ENCODE measurements at places on chromosomes 2 and 18. TPM values are rescaled to one million over a fixed set of nuclear protein-coding genes. Genes with fewer than 3 reads are reported as not detected.
A peak's percentile ranks its signal among the peaks of the same experiment; 100 is the strongest.

DNA sequence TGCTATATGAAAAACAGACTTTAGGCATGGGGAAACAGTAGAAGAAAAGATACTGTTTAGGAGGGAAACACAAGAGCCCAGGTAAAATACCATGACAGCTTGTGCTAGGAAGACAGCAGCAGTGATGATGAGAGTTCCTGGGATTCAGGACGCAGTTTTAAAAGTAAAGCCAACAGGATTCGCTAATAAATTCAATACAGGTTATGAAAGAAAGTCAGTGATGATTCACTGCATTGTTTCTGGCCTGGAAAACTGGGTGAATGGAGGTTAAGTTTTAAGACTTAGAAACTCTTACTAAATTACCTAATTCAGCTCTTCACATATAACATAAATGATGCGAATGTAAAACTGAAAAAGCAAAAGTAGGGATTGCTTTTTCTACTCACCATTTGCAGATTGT, 27.9 kb upstream of the RNU4ATAC start:
- H3K4me3 ChIP-seq, result no peak overlapping the region
- no peaks in the 10 kb centered on the region for H3K36me3 ChIP-seq
- DNase-seq, result no peak
- no peaks in the 10 kb centered on the region for H3K27me3 ChIP-seq
- no peak overlapping the region for H3K27ac ChIP-seq

DNA sequence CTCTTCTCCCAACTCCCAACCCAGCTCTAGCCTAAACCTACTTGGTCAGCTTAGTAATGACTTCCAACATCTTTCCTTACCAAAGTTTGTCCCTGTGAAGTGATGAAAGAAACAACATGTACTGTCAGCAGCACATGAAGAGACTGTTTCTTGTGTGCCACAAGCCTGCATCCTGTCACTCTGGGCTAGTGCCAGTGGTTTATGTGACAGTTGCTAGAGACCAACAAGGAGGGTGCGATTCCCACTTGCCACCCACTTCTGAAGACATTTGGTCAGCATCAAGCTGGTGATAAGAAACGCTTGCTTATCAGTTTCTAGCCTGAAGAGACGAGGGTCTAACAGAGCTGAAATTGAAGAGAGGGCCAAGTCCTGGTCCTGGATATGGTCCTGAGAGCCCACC, 132.6 kb downstream of the COL4A4 start:
- no peaks in the 10 kb centered on the region for H3K4me1 ChIP-seq
- no peak overlapping the region for H3K27ac ChIP-seq
- H3K4me3 ChIP-seq, result no peak overlapping the region
- no peak for DNase-seq
- H3K27me3 ChIP-seq, result no peaks in the 10 kb centered on the region

DNA sequence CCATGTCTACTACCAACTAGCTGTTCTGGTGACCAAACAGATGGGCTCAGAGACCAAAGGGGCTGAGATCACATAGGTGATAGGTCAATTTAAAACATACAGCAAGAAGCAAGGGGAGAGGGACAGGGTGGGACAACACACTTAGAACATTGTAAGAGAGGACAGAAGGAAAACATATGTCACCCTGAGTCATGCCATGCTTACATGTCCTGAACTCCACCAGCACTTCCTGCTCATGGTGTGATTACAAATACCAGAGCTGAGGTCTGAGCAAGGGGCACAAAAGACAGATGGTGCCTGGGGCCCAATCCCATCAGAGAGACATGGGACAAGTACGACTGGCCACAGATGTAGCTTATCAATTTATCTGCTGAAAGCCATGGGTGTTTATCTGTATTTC, 28.7 kb upstream of the GALNT14 start:
- H3K36me3 ChIP-seq, result no peaks in the 10 kb centered on the region
- no peak overlapping the region for H3K27ac ChIP-seq
- no peaks in the 10 kb centered on the region for H3K4me1 ChIP-seq
- H3K27me3 ChIP-seq, result no peaks in the 10 kb centered on the region
- DNase-seq, result no peak

GRCh38 chr2:159904127-159904958, 106.3 kb upstream of the CD302 start:
- no peaks in the 10 kb centered on the region for H3K27me3 ChIP-seq
- peaks cover 15% of the 10 kb centered on the region for H3K4me1 ChIP-seq
- H3K4me3 ChIP-seq, result peak within 1 kb of the TSS; percentile 73
- peak; percentile 15 for DNase-seq
- H3K27ac ChIP-seq, result no peak within 1 kb of the TSS
- H3K36me3 ChIP-seq, result no peaks in the 10 kb centered on the region

DNA sequence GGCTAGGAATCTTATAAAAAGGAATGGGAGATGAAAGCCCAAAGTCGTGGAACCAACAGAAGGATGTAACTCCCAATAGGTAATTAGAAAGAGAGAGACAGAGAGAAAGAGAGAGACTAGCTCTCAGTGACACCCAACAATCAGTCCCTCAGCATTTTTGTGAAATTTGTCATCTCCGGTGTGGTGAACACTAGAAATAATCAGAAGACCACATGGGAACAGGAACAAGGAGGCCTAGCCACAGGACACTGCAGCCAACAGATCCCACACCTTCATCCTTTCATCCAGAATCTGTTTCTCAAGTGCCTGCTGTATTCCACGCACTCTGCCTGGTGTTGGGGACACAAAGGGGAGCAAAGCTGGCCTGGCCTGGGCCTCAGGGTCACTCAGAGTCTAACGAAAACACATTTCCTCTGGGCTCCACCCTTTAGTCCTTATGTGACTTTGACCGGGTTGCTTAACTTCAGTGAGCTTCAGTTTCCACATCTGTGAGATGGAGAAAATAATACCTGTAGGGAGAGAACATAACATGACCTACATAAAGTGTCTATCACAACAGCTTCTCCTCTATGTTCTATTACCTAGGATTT, 53.1 kb downstream of the EHD3 start:
- no peaks in the 10 kb centered on the region for H3K4me1 ChIP-seq
- no peaks in the 10 kb centered on the region for H3K27me3 ChIP-seq
- H3K27ac ChIP-seq, result no peak overlapping the region
- H3K36me3 ChIP-seq, result no peaks in the 10 kb centered on the region
- no peak overlapping the region for H3K4me3 ChIP-seq

DNA sequence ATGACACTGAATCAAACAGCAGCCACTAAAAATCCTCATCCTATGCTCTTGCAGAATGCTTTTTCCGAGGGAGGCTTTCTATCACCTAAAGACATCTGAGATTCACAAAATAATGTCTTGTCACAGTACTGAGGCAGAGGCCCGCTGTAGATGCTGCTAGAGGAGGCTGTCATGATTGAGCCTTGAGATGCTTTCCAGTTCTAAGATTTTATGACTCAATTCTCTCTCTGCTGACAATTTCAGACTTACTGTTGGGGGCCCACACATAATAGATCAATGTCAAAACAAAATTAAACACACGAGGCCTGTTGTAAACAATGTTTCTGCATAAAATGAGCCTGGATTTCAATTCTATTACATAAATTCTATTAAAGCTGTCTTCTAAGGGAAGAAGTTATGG, 132.7 kb upstream of the ARL4C start:
- no peaks in the 10 kb centered on the region for H3K36me3 ChIP-seq
- H3K27me3 ChIP-seq, result no peaks in the 10 kb centered on the region
- no peak overlapping the region for H3K4me3 ChIP-seq
- no peaks in the 10 kb centered on the region for H3K4me1 ChIP-seq
- no peak for DNase-seq

DNA sequence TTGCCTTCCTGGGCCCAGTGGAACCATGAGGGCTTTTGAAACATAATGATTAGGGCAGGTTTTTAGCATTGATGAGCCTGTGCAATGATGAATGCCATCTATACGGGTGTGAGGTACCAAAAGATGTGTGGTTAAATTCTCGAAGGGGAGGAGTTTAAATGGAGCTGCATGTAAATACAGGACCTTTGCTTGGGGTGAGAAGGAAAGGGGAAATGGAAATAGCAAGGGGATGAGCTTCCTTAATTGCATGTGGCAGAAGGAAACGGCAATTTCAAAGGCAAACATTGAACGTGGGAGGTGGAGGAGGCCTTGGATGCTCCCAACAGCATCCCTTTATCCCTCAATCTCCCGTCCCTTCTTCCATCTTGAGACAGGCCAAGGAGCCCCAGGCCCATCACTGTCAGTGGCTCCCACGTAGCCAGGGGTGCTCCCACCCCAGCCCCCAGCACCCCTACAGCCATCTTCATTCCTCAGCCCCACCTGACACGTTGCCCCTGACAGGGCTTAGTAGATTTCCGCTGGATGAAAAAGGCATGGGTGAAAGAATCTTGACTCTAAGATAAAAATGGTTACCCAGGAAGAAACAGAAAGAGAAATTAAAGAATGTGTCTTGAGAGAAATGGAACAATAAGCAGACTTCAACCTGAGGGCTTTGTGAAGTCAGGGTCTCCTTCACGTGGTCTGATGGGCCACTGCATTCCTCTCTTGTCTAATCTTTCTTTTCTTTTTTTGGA, 32.5 kb downstream of the INPP5D start:
- no peak overlapping the region for H3K4me3 ChIP-seq
- H3K4me1 ChIP-seq, result no peaks in the 10 kb centered on the region
- H3K27me3 ChIP-seq, result no peaks in the 10 kb centered on the region

DNA sequence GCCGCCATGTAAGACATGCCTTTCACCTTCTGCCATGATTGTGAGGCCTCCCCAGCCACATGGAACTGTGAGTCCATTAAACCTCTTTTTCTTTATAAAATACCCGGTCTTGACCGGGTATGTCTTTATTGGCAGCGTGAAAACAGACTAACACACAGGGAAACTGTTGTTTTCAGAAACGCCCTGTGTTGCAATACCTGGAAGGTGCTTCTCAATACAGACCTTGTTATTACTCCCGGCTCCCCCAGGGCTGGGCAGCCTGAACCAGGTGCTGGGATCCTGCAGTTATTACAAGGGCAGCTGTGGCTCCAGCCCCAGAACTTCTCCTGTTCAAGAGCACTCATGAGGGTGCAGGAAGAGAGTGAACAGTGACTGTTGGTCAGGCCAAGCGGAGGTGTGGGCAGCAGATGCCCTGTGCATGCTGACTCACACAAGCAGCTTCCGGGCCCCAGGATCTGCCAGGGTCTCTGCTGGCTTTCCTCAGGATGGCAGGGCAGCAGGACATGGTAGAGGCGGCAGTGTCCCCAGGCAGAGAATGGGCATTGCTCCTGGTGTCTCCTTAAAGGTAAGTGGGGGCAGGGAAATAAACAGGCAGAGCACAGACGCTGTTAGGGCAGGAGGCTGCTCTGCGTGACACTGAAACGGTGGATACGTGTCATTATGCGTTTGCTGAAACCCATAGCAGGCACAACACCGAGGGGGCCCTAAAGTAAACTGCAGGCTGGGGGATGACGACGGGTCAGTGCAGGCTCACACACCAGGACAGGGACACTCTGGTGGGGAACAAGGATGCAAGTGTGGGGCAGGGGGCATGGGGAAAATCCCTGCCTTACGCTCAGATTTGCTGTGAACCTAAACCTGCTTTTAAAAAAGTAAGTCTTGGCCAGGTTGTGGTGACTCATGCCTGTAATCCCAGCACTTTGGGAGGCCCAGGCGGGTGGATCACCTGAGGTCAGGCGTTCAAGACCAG, 89.1 kb downstream of the NDUFA10 start:
- no peaks in the 10 kb centered on the region for H3K36me3 ChIP-seq
- no peak overlapping the region for H3K27ac ChIP-seq
- H3K27me3 ChIP-seq, result no peaks in the 10 kb centered on the region
- H3K4me3 ChIP-seq, result no peak overlapping the region
- no peaks in the 10 kb centered on the region for H3K4me1 ChIP-seq
- no peak for DNase-seq

DNA sequence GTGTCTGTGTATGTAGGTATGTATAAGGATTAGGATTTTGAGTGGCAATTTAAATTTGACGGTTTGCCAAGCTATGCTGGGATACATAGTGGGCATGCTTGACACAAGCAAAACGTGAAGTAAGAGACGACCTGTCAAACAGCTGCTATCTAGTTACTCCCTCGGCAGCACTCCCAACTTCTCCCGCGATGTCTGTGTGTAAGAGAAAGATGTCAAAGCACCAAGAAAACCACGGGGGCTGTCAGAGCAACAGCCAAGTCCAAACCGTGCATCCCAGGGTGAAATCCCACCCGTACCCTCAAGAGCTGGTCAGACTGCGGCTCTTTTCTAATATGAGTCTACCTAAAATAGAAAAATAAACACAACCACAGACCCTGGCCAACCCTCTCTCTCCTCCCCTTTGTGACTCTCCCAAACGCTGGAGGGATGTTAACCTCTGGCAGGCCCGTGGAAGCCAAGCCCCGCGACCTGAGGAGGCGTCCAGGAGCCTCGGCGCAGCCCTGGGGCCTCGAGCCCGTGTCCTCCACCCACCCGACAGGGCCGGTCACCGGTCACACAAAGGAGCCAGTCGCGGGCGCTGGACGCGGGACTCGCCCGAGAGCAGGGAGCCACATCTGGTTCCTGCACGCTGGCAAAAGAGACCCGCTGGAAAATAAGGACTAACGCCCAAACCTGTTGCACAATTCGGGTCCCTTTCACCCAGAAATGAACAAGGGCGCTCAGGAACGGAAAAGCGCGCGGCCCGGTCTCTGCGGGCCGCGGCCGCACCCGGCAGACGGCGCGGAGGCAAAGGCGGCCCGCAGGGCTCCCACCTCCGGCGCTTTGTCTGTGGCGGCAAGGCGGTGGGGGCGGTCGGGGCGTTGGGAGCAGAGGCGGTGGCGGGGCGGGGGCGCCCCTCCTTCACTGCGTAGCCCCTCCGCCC, 925 bp downstream of the SESTD1 start:
- peaks cover 7% of the 10 kb centered on the region for H3K4me1 ChIP-seq
- H3K4me3 ChIP-seq, result peak overlapping the region; percentile 74
- no peak for DNase-seq
- no peaks in the 10 kb centered on the region for H3K27me3 ChIP-seq
- peak overlapping the region; percentile 90 for H3K27ac ChIP-seq

DNA sequence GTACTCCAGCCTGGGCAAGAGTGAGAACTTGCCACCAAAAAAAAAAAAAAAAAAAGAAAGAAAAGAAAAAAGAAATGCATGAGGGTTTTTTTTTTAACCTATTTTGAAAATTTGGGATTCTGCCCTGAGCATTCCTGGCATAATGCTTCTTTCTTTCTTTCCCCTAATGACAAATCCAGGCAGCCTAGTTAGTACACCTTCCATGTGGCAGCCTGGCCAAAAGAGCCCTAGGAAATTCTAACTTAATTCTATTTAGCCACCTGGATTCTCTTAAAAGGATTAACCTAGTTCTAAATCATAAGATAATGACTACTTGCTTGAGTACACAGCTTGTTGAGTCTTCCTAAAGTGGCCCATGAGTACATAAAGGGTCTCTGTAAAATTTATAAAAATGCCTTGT, 160.1 kb downstream of the THADA start:
- H3K27ac ChIP-seq, result no peak overlapping the region
- H3K4me1 ChIP-seq, result no peaks in the 10 kb centered on the region
- H3K4me3 ChIP-seq, result no peak overlapping the region
- no peaks in the 10 kb centered on the region for H3K27me3 ChIP-seq
- no peak for DNase-seq

DYNAP gene
- not detected for total RNA-seq

TMEM185B gene
- total RNA-seq, result 20.5 TPM

SCN9A gene
- total RNA-seq, result 13.6 TPM

Measured in tibial nerve (tissue), 4 donors.